ENCODE measurements at places on chromosomes 1 and 21.

DNA sequence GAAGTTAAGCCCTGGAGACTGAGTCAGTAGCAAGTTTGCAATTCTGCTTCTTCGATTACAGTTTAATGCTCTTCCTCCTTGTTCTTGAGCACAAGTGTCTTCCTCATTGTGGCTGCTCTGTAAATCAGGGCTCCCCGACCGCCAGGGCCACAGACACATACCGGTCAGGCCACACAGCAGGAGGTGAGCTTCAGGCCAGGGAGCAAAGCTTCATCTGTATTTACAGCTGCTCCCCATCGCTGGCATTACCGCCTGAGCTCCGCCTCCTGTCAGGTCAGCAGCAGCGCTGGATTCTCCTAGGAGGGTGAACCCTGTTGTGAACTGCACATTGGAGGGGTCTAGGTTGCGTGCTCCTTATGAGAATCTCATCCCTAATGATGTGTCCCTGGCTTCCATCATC lies 1.7 kb upstream of the TRAPPC10 start:
- DNase-seq = no peak

GRCh38 chr1:158931055-158931737 lies at the start of gene PYHIN1:
Gene PYHIN1, plus strand, starts transcription at chr1:158931552. Its CDS starts 5,359 bp downstream, at chr1:158936911.
- no peak for DNase-seq

- DNase-seq = no peak
Observed at GRCh38 chr1:79113836-79114235, 107.3 kb upstream of the ADGRL4 start.

- DNase-seq = no peak
Observed at GRCh38 chr1:26696654-26697430, 1.0 kb downstream of the ARID1A start.

GRCh38 chr1:213899413-213899812 lies 88.4 kb upstream of the PROX1 start:
- DNase-seq = no peak

- DNase-seq = no peak
Observed at GRCh38 chr1:63819795-63820194, 46.0 kb downstream of the ROR1 start.

- no peak for DNase-seq
Observed at GRCh38 chr1:183632964-183633363, 2.6 kb downstream of the ARPC5 start.

- no peak for DNase-seq
Observed at GRCh38 chr1:12098786-12099185, 35.7 kb downstream of the TNFRSF8 start.

- peak; percentile 95 for DNase-seq
Observed at GRCh38 chr21:28516991-28517592, 475.6 kb downstream of the LTN1 start.

DNA sequence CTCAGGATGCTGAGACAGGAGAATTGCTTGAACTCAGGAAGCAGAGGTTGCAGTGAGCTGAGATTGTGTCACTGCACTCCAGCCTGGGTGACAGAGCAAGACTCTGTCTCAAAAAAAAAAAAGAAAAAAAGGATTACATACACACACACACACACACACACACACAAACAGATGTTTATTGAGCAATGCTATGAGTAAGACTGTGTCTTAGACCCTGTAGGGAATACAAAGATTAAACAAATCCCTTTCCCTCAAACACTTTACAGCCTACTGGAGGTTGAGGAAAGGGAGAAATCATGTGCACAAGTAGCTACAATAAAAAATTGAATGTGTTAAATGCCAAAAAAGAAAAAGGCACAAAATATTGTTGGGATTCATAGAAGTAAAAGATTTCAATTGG lies 58.1 kb downstream of the RPAP2 start:
- no peak for DNase-seq

DNA sequence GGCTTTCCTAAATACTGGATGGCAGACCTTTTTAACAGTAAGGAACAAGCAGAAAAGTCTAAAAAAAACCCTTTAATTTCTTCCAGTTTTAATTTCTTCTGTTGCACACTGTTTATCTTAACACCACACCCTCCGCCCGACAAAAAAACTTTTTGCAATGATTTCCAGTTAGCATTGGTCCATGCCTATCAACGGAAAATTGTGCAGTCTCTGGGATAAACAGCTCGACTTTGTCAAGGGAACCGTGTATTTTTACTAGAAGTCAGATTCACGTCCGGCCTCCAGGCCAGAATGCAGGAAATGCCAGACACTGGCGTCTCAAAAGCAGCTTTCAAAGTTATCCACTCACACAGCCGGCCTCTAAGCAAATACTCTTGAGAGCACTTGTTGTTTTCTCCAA lies 378 bp upstream of the NUP210L start:
- no peak for DNase-seq

GRCh38 chr1:166017395-166017794 lies 149.4 kb downstream of the FAM78B start:
- no peak for DNase-seq

GRCh38 chr21:36783612-36784374 lies 84.9 kb downstream of the SIM2 start:
- DNase-seq = no peak

GRCh38 chr1:46659307-46659870 lies 8.8 kb downstream of the ATPAF1 start:
- DNase-seq = no peak

- DNase-seq = no peak
Observed at GRCh38 chr21:39673736-39674135, 61.0 kb downstream of the B3GALT5 start.

DNA sequence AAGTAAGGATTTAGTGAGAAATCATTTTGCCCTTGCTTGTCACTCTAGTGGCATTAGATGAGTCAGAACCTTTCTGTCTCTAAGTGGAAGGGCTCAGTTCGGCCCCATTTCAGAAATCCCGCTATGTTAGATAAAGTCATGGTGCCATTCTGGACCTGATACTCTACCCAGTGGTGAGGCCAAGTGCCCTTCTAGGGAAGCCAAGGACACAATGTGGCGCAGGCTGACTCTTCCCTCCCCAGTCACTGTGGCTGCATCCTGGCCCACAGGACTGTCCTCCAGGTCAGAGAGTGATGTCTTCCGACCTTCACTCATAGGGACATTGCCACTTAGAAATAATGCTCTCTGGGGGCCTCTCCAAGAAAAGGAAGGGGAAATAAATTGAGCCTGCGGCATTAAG lies 48.3 kb upstream of the MTR start:
- DNase-seq = no peak

- no peak for DNase-seq
Observed at GRCh38 chr1:235571482-235571881, 67.2 kb upstream of the B3GALNT2 start.

- no peak for DNase-seq
Observed at GRCh38 chr1:47555841-47556560, 118.2 kb downstream of the FOXD2 start.

- no peak for DNase-seq
Observed at GRCh38 chr1:14739082-14739832, 140.8 kb downstream of the KAZN start.

DNA sequence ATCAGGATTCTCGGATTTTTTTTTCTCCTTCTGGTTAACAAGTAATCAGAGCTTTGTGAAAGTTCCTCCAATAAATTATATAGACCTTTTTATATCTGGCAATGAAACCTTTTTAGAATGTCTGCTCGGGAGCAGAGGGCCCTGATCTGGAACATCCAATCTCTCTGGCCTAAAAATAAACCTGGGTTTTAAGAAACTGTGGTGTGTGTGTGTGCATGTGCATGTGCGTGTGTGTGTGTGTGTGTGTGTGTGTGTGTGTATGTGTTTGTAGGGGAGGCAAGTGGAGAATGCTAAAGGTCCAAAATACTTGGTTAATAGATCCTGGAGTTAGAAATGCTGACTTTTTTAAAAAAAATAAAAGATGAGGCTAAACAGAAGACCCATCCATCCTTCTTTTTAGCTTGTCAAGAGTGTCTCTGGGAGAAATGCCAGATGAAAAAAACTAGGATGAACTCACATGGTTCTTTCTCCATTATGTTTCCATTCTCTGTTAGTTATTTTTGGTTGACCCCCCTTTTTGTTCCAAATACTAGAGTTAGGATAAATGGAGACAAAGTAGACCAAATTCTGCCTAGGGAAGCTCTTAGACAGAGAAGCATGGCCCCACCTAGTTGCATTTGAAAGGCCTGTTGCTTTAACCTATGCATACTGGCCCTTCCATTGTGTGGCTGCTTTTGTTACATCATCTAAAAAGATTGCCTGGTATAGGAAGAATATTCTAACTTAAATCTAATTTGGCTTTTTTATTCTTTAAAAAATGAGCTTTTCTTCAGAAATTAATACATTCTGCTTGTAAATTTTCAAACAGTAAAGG lies 175.9 kb downstream of the PAPPA2 start:
- no peak for DNase-seq

DNA sequence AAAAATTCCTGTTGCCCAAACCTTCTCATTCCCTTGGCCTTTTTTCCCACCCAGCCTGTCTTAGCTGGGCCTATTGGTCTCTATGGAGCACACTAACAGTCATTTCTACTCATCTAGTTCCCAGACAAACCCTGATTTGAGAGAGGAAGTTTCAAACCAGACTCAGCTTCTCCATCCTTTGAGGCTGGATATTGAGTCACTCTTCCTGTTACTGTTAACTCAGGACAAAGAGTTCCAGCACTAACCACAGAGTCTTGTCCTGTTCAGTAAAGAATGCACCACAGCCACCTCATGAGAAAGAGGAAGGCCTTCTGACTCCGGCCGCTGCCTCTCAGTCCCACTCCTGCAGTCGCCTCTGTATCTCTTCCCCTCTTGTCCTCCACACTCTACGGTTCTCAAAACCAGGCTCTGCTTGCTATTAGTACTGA lies 137.8 kb downstream of the PTPRC start:
- no peak for DNase-seq

DNA sequence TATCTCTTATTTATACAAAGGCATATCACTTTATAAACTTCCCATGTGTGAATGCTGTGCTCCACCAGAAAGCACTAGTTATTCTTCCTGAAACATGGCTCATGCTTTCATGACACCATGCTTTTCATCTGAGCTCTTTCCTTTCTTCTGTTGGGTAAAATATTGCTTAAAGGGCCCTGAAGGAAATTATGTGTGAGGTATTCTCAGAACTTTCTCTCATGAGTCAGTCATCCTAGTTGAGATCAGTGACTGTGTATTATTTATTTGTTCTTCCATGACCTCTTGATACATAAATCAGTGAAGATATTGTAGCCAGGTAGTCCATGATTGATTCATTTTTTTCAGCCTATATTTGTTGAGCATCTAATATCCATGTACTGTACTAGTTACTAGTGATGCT lies 54.8 kb downstream of the CYP2J2 start:
- DNase-seq = no peak

GRCh38 chr1:11924334-11925195 lies 1.7 kb downstream of the KIAA2013 start:
- DNase-seq = no peak

- DNase-seq = no peak
Observed at GRCh38 chr1:112457955-112458354, 50.8 kb upstream of the WNT2B start.

DNA sequence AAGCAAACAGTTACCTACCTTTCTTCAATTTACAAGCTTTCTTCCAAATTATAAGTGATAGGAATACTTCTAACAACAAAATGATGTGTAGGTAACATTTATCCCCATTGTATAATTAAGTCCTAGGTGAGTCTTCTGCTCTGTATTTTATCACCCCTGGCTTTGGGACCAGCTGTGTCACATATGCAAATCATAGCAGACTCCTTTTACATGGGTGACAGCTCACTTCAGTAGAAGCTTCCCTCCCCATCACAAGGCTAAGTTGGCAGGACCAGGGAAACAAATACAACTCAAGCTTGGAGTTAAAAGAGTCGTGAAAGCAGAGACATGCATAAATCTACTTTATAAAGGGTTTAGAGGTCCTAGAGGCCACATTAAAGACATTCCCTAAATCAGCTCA lies 121.1 kb upstream of the RUNX1 start:
- no peak for DNase-seq

GRCh38 chr1:204072931-204073836 lies at the start of gene SOX13:
Gene SOX13, plus strand, starts transcription at chr1:204073115. Its CDS starts 39,801 bp downstream, at chr1:204112916.
- DNase-seq = no peak

DNA sequence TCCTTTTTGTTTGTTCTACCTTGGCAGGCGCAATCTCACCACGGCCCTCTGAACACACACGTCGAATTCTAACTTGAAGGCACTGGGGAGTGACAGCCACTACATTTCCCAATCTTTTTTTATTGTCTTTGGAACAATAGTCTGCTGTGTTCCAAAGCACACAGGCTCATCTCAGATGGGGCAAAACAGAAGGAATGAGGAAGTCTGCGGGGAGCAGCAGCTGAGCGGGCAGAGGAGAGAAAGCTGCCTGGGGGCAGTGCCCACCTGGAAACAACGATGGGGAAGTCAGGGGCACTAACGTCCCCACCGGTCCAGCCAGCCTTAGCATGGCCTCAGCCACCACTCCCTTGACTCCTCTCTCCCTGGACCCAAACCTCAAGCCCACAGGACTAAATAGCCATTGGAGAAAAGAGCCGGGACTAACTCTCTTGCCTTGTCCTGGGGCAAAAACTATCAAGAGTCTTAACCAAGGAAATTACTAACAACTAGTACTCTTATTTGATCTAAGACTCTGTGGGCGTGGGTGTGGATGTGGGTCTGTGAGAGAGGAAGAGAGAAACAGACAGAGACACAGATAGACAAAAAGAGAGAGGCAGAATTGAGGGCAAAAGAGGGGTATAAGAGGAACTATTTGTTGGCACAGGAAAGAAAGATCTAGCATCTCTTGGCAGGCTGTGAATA lies 34.2 kb downstream of the SYF2 start:
- no peak for DNase-seq

GRCh38 chr21:46517361-46517760 lies 58.7 kb downstream of the DIP2A start:
- no peak for DNase-seq

DNA sequence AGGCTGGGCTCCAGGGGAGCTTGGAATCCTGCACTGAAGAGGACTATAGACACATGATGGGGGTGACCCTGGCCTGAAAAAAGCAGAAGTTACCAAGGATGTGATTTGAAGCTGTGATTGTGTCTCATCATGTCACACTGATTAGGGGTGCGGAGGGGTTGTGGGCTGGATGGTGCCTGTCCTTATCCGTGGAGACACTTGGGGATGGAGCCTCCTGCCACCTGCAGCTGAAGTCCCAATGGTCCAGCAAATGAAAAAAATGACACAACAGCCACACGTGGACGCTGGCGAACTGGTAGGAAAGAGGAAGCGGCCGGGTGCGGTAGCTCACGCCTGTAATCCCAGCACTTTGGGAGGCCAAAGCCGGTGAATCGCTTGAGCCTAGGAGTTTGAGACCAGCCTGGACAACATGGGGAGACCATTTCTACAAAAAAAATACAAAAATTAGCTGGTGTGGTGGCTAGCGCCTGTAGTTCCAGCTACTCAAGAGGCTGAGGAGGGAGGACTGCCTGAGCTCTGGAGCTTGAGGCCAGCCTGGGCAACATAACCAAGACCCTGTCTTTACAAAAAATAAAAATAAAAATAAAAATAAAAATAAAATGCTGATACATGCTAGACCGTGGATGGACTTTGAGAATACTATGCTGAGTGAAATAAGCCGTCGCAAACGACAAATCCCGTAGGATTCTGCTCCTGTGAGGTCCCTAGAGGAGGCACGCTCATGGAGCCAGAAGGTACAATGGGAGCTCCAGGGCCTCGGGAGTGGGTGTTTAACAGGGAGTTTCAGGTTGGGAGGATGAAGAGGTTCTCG lies 838 bp upstream of the IBA57 start:
- DNase-seq = no peak

- DNase-seq = no peak
Observed at GRCh38 chr1:178541829-178542553, 29.1 kb downstream of the TEX35 start.

All from NCI-H524 treated with DMSO at 0.1 percent for 48 hours (cell line).